ENCODE measurements at places on chromosomes 2 and 18.
A peak's percentile ranks its signal among the peaks of the same experiment; 100 is the strongest.

DNA sequence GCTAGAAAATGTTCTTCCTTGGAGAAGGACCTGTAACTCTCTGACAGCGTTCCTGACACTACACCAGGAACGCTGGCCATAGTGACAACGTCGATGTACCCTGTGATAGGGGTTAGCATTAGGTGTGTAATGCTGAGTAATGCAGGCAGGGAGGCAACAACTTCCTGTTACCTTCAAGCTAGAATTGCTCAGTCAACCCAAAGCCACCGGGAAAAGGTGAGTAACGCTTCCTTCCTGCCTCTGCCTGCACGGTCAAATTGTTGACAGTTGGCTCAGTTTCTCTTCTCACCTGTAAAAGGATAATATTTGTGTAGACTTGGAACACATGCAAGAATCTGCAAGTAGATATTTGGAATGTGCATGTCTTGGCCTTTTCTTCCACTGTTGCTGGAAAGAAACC is 12.7 kb downstream of the FAM110C start:
- DNase-seq = no peak

- DNase-seq = peak; percentile 9
Observed at GRCh38 chr18:69233465-69234054, 167.1 kb upstream of the DOK6 start.

DNA sequence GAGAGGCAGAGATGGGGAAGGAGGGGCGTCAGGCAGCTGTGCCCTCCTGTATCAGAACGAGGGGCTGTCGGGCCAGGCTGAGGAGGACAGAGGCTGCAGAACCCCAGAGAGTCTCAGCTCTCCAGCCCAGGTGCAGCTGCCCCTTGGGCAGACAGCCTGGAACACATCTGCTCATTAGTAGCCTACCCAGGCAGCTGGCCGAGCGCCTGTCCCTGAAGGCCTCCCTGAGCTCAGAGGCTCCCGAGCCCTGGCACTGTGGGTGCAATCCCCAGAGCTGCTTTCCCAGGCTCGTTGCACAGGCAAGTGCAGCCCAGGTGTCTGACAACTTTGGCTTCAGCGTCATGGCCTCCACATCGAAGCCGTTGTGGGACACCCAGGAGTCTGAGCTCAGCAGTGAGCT is 13.1 kb upstream of the TMEM185B start:
- DNase-seq = no peak

DNA sequence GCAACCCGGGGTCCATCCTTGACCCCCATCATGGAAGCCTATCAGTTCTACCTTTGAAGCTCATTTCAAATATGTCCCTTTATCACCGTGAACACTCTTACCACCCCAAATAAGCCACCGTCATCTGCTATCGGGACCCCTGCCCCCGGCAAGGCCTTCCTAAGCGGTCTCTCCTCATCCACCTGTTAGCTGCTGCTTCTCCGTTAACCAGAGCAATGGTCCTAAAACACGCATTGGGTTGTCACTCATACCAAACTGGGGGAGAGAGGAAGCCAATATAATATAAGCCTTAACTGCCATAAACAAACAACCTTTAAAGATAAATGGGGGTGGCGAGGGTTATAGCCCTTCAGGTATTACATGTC is 680 bp downstream of the ASNSD1 start:
- no peak for DNase-seq

- no peak for DNase-seq
Observed at GRCh38 chr2:232103140-232103737, 141.7 kb downstream of the DIS3L2 start.

DNA sequence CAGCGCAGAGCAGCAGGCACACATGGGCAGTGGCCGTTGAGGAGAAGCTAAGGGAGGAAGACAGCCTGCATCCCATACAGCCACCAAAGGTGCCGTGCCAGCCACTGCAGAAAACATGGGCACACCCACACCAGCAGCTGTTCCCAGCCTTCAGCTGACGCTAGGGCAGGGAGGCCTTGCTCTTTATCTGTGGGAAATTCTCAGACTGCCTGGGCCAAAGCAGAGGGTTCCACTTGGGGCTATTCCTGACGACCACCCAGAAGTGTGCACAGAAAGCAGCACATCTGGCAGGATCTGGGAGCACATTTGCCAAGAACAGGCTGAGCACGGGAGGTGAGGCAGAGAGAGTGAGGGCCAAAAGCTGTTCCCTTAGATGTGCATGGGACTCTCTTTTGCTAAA is 101.3 kb upstream of the SOX11 start:
- DNase-seq = no peak

DNA sequence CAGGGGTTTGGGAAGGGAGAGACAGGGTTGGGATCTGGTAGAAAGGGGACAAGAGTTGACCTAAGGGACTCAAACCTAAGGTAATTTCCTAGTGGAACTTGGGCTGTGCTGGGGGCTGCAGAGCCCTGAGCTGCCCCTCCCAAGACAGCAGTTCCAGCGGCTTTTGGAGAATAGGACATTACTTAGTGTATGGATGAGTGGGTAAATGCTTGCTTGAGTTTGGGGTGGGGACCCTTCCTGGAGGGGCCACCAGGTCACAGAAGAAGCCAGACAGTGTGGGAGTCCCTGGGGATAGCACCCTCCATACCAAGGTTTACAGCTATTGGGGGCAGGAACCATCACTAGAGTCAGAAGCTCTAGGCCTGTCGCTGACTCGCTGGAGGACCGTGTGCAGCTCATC is 111.5 kb downstream of the CAPN13 start:
- no peak for DNase-seq

DNA sequence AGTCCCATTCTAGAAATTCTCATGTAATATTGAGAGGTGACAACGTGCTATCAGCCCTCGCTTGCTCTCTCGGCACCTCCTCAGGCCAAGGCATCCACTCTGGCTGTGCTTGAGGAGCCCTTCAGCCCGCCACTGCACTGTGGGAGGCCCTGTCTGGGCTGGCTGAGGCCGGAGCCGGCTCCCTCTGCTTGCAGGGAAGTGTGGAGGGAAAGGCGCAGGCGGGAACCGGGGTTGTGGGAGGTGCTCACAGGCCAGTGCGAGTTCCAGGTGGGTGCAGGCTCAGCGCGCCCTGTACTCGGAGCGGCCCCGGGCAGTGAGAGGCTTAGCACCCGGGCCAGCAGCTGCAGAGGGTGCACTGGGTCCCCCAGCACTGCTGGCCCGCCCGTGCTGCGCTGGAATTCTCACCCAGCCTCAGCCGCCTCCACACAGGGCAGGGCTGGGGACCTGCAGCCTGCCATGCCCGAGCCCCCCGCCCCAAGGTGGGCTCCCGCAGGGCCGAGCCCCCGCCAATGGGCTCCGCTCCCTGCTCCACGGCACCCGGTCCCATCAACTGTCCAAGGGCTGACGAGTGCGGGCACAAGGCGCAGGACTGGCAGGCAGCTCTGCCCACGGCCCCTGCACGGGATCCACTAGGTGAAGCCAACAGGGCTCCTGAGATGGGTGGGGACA is 1680.6 kb upstream of the LRRTM1 start:
- no peak for DNase-seq

DNA sequence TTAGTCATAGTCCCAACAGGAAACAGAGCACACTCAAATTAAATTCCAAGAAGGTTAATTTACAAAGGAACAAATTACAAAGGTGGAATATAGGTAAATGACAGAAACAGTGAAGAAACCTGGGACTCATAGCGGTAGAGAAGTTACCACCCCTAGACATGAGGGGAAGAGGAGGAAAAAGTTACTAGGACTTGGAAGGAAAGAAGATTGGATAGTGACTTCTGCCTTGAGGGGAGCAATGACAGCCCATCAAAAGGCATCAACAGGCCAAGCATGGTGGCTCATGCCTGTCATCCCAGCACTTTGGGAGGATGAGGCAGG is 2.4 kb upstream of the PDE11A start:
- DNase-seq = no peak

DNA sequence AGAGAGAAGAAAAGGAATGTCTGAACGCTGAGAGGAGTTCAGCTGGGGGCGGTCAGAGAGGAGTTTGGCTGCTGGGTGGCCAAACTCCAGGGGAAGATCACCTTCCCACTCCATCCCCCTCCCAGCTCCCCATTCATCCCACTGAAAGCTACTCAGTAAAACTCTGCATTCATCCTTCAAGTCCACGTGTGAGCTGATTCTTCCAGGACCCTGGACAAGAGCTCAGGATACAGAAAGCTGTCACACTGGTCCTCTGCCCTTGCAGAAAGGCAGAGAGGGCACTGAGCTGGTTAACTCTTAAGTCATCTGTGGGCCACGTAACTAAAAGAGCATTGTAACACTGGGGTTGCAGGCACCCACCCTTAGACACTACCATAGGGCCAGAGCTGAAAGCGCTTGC is 132.1 kb upstream of the ARL4C start:
- no peak for DNase-seq

GRCh38 chr2:152071092-152071491 is 27.8 kb downstream of the CACNB4 start:
- no peak for DNase-seq

GRCh38 chr2:71516253-71516888 is 63.0 kb downstream of the DYSF start:
- DNase-seq = no peak

- DNase-seq = no peak
Observed at GRCh38 chr2:23199115-23199918, 185.7 kb upstream of the KLHL29 start.

DNA sequence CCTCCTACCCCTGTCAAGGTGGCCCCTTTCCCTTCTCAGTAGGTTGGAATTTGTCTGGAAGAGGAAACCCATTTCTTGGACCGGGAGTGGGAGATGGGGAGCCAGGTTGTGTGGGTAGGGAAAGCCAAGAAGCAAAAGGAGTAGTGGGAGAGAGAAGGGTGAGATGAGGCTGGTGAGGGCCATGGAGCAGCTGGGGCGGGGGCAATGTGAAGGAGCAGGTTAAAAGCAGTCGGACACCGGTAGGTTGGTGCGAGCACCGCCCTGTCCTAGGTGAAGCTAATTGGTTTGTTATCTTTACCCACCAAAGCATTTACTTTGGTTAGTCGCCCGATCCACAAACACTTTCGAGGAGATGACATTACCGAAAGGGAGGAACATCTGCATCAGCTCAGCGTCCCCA is 306.8 kb downstream of the CELF4 start:
- no peak for DNase-seq

GRCh38 chr2:12090590-12090989 is 344.2 kb downstream of the LPIN1 start:
- no peak for DNase-seq

DNA sequence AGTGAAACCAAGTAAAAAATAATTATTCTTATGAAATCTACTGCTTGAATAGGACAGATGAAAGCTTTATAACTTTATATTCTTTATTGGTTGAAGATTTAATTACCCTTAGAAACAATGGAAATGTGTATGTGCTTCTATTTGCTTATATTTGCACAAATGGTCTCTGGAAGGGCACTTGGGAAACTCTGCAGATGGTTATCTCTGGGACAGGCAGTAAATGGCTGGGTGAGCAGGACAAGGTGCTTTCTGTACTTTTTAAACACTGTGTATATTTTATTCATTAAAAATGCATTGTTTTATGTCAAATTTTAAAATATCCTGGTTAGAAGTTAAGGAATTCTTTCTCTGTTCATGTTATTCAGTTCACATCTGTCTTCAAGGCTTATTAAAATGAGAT is 131.1 kb downstream of the LRRTM4 start:
- no peak for DNase-seq

- DNase-seq = no peak
Observed at GRCh38 chr2:157899125-157899839, 23.2 kb upstream of the ACVR1 start.

DNA sequence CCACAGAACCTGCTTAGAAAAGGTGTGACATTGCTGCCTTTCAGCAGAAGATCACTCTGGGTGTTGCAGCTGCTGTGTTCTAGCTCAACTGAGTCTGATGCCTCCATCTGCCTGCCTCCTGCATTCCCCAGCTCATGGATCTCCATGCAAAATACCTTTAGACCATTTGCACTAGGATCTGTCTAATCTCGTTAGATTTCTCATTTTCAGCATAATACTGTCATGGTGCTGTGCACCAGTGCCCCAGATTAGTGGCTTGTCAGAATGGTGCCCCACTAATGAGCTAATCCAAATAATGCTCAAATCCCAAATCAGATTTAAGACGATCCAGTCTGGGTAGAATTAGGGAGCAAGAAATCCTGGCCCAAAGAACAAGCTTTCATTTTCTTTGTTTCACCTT is 284.4 kb upstream of the PARD3B start:
- DNase-seq = no peak

DNA sequence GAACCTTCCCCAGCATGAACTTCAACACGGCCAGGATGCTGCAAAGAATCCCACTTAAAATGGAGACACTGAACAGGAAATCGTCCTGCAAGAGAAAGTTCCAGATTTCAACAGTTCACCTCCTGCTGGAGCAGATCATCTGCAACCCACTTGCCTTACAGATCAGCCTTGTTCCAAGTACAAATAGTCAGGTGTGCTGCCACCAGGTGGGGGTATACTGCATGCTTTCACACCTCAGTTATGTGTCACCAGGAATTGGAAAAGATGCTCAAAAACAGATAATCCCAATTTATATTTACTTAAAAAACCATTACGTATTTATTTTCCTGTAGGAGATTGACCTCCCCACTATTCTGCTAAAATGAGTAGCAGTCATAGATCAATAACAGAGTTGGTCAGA is 212.3 kb downstream of the MGAT5 start:
- no peak for DNase-seq

- DNase-seq = no peak
Observed at GRCh38 chr2:85907671-85908157, 18.9 kb upstream of the ST3GAL5 start.

DNA sequence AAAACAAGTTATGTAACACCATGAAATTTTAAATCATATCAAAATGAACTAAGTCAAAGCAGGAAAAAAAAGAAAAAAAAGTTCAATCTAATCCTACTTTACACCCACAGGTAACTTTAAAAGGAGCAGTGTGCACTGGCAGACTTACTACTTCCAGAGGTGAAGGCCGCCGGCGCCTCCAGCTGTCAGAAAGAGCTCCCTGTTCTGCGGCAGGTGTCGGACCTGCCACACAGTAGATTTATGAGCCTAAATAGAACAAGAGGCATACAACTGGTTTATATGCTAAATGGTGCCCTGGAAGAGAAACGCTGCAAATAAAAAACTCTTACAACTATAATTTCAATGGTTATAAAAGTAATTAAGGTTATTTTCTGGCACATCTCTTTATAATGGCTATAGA is 23.1 kb upstream of the PNO1 start:
- DNase-seq = no peak

- DNase-seq = no peak
Observed at GRCh38 chr2:73780237-73780582, 307 bp upstream of the DUSP11 start.

DNA sequence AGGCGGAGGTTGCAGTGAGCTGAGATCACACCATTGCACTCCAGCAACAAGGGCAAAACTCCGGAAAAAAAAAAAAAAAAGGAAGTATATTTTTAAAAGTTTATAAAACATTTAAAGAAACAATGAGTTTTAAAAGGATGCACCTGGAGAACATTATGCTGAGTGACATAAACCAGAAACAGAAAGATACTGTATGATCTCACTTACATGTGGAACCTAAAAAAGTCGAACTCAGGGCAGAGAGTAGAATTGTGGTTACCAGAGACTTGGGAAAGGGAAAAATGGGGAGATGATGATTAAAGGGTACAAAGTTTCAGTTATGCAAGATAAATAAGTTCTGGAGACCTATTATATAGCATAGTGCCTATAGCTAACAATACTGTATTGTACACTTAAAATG is 52.8 kb upstream of the RTN4 start:
- no peak for DNase-seq

- peak; percentile 69 for DNase-seq
Observed at GRCh38 chr2:74003494-74004211, 18.9 kb downstream of the TET3 start.

GRCh38 chr2:216651351-216651881 is 18.2 kb downstream of the IGFBP2 start:
- DNase-seq = no peak

All from AG20443 (cell line).